ENCODE measurements at places on chromosomes 13 and 19.

DNA sequence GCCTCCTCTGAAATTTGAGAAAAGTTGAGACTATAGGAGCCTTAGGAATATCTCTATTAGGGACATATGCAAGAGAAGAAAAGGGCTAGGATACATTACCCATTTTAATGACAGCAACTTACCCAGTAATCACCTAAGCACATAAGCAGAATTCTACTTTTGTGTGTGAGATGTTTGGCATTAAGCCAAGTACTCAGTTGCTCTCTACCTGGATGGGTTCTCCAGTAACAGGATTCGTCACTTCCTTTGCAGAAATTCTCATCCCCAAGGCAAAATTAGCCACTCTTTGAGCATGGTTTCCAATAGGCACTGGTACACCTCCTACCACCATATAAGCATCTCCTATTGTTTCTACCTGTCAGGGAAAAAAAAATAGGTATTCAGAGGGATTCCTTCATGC lies 95.1 kb downstream of the C13orf42 start:
- no peak for DNase-seq

DNA sequence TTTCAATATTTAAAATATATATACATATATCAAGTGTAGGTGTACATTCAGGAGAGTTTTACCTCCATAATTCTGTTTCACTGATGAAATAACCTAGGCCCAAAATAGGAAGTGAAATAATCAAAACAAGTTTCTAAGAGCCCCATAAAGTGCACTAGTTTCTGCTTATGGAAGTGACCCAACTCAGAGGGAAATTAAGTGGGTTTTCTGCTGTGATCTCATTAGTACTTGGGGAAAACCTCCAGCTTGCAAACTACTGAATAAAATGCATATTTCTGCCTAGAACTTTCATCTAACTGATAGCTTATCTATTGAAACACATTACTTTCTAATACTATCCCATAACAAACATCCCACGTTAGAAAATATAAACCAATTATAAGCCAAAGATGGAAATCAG lies 45.4 kb upstream of the MIR17HG start:
- no peak for DNase-seq

GRCh38 chr13:43983373-43983772 lies 103.7 kb downstream of the LACC1 start:
- DNase-seq: no peak

DNA sequence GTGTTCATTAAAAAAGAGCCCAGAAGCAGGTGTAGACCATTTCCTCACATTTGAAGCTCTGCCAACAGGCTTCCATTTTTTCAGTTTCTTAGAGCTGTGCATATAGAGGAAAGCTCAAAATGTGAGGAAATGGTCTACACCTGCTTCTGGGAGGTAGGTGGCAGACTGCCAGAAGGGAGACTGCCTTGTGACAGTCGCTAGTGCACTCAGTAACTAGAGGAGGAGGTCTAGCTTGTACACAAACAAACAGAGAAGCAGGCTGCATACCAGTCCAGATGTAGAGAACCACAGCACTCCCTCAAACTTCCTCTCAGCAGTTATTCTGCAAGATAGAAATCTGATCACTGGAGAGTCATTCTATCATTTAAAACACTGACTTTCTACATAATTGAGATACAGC lies 800.2 kb downstream of the EFNB2 start:
- no peak for DNase-seq

- DNase-seq: no peak
Observed at GRCh38 chr19:40923934-40924391, 41.9 kb upstream of the CYP2A7 start.

All from NCI-H1930 (cell line).